ENCODE measurements at places on chromosomes 3 and 15.

- no peak for DNase-seq
Measured at GRCh38 chr3:9930804-9931418, 2.7 kb upstream of the CRELD1 start.

DNA sequence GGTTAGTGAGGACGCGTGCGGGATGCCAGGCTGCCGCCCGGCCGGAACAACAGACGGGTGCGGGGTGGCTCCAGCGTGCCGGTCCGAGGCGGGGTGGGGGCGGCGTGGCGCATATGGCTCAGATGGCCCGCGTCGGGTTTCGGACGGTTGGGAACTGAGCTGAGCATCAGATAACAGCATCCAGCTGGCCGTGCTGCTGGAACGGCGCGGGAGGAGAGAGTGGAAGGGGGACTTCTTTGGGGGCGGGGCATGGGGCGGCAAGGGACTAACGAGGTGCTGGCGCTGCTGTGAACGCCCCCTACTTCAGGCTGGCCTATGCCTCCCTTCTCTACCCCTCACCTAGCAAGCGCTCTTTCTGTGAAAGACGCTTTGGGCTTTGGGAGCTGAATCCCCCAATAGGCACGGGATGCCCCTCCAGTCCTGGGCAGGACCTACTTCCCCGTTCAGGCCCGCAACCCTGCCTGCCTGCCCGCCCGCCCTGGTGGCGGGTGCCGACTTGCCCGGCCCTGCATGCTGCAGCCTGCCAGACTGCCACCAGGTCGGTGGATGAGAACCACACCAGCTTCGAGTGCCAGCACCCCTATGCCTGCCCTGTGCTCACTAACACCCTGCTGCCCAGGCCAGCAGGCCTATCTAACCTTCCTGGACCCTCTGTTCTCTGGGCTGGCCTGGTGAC lies 542 bp downstream of the INKA1 start:
- no peak for DNase-seq

- DNase-seq, result no peak
Measured at GRCh38 chr15:38176691-38177090, 75.9 kb upstream of the SPRED1 start.

DNA sequence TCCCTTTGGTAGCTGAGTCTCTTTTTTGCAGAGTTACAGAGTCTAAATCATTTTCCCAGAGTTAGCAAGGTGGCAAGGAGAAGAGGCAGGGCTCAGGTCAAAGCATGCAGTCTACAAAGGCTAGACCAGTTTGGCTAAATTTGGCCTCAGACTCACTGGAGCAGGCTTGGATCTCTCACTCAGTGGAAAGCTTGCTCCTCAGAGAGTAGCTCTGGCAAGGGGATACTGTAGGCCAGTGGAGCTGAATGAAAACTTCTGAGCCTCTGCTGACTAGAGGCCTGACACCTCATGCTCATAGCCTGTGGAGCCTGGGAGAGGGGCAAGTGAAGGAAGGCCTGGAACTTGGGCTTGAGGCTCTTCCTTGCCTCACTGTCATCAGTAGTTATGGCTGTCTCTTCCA lies 101.0 kb downstream of the MOBP start:
- DNase-seq, result no peak

GRCh38 chr3:125151916-125152315 lies 60.6 kb downstream of the SLC12A8 start:
- no peak for DNase-seq

DNA sequence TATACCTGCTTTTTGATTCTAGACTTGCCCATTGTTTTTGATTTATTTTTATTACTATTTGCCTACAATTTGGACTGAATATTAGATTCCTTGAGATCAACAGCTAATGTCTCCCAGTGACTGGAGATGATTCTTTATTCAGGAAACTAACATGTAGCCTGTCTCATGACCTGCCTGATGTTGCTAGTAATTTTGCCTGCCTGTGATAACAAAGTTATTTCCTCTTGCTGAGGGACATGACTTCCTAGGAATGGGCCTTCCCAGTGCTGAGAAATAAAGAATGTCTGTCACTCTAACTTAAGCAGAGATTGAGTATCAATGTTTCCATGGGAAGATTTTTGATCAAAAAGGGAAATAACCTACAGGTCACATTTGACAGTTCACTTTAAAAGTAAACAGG lies 13.4 kb upstream of the NPHP3 start:
- DNase-seq, result no peak

DNA sequence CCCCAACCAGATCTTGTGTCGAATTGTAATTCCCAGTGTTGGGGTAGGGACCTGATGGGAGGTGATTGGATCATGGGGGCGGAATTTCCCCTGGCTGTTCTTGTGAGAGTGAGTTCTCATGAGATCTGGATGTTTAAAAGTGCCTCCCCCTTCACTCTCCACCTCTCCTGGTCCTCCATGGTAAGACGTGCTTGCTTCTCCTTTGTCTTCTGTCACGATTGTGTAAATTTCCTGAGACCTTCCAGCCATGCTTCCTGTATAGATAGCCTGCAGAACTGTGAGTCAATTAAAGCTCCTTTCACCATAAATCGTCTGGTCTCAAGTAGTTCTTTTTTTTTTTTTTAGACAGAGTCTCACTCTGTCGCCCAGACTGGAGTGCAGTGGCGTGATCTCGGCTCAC lies 42.3 kb downstream of the NR1D2 start:
- DNase-seq, result no peak

GRCh38 chr3:134535186-134535970 lies 49.5 kb downstream of the CEP63 start:
- peak; percentile 15 for DNase-seq

- no peak for DNase-seq
Measured at GRCh38 chr15:77622209-77622933, 10.3 kb downstream of the LINGO1 start.

DNA sequence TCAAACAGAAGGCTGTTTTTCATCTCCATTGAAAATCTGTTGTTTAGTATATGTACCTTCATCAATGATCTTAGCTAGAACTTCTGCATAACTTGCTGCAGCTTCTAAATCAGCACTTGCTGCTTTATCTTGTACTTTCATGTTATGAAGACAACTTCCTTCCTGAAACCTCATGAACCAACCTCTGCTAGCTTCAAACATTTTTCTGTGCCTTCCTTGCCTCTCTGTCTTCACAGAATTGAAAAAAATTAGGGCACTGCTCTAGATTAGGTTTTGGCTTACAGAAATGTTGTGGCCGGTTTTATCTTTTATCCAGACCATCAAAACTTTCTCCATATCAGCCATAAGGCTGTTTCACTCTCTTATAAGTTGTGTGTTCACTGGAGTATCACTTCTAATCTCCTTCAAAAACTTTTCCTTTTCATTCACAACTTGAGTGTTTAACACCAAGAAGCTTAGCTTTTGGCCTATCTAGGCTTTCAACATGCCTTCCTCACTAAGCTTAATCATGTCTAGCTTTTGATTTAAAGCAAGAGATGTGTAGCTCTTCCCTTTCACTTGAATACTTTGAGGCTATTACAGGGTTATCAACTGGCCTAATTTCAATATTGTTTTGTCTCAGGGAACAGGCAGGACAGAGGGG lies 78.6 kb downstream of the IGSF11 start:
- no peak for DNase-seq

DNA sequence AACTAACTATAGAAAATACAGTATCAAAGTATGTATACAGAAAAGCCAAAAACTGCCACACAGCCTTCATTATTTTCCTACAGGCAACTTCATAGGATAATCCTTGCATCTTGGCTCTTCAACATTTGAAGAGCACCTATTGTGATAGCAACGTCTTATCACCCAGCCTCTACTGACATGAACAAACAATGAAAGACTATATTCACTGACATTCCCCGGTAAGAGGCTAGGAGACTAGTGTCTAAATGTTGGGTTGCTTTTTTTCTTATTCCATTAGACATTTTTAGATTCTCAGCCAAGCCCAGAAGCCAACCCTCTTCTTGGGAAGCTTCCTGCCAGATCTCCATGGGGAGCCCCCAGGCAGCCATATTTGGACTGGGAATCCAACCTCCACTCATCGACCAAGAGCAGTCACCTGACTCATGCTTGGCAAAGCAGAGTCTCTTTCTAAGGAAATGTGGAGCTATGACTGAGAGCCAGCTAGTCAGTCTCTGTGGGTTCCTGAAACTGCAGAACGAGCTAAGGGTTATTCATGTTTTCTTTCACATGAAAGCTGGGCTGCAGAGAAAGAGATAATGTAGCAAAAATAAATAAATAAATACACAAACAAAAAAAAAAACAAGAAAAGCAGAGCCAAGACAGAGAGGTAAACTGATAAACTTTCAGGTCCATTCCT lies 227.5 kb downstream of the MAGI1 start:
- DNase-seq, result peak; percentile 34

Data from HT1080 (cell line).